Left ventricle myocardium inferior (tissue), 1 donor: ENCODE measurements at places on chromosomes 1 and 21.

- DNase-seq = no peak
- no peak overlapping the region for H3K4me3 ChIP-seq
- peaks cover 9% of the 10 kb centered on the region for H3K36me3 ChIP-seq
- no peaks in the 10 kb centered on the region for H3K27me3 ChIP-seq
- peaks cover 9% of the 10 kb centered on the region for H3K4me1 ChIP-seq
These were observed 6.1 kb downstream of the ACP6 start for GRCh38 chr1:147664206-147664605.

DNA sequence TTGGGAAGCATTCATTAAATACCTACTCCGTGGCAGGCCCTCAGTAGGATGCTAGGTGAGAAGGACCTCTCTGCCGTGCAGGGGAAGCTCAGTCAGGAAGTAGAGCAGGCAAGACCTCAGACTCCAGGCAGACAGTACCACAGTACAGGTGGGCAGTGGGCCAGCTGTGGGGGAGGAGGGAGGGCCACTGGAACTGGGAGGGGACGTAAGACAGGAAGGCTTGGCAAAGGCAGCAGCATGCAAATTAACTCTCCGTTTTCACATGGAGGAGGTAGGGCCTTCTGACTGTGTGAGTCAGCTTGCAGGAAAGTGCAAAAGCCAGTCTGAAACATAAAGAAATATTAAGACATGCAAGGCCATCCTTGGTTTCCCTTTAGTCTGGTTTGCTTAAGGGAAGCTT, 157.7 kb downstream of the TRIM33 start:
- H3K4me1 ChIP-seq = peaks cover 10% of the 10 kb centered on the region
- H3K4me3 ChIP-seq = no peak overlapping the region
- H3K36me3 ChIP-seq = no peaks in the 10 kb centered on the region

DNA sequence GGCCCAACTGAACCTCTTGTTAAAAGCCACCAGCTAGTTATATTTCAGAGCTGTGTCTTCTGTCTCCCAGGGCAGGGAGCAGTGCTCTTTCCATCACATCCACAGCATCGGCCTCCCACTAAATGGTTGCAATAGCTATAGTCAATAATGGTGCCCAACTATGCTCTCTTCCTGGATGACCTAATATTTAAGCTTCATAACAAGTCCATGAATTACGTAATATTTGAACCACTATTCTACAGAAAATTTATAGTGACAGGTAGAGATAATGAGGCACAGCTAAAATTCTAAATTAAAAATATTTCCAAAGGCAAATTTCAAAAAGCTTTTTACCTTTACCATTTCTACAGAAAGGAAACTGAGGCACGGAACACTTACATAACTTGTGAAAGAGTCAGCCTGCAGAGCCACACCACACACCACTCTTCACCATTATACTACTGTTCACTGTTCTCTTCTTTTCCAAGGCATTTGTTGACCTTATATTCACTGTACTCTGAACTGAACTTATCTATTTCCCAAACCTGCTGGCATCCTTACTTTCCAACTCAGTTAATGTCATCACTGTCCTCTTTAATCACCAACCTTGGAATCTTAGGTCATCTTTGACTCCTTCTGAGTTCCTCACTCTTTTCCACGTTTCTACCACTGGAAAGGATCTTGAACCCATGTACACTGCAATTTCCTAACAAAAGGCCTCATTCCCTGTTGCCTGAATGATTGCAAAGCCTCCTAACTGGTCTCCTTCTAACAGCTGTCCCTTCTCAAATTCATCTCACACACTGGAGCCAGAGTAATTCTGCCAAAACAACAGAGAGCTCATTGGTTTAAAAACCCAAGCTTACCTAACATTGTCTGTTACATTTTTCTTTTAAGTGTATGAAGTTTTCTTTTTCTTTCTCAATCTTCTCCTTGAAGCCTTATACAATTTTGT, 85.5 kb downstream of the DDAH1 start:
- no peak for DNase-seq
- no peak overlapping the region for H3K4me3 ChIP-seq
- H3K27me3 ChIP-seq = no peaks in the 10 kb centered on the region
- H3K4me1 ChIP-seq = peaks cover 6% of the 10 kb centered on the region

DNA sequence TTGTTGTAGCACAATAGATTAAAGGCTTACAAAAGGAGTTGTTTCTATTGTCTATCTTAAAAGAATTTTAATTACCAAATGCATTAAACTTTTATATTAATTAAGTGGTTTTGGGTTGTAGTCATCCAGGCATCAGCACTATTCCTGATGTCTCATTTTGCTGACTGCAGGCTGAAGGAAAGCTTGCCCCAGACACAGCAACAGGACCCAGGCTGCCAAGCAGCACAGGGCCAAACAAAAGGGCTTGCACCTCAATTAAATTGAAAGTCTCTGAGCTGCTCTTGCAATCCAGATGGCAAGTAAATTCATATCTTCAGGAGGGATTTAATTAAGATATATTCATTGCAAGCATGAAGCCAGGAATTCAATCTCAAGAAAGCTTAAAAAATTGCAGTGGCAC, 80.7 kb upstream of the CHODL start:
- H3K4me1 ChIP-seq = no peaks in the 10 kb centered on the region
- no peak overlapping the region for H3K27ac ChIP-seq
- no peak for DNase-seq
- H3K27me3 ChIP-seq = no peaks in the 10 kb centered on the region

GRCh38 chr1:66245691-66246090, 288.3 kb upstream of the SGIP1 start:
- no peak for DNase-seq
- H3K4me1 ChIP-seq = no peaks in the 10 kb centered on the region
- H3K36me3 ChIP-seq = no peaks in the 10 kb centered on the region
- no peak overlapping the region for H3K27ac ChIP-seq

DNA sequence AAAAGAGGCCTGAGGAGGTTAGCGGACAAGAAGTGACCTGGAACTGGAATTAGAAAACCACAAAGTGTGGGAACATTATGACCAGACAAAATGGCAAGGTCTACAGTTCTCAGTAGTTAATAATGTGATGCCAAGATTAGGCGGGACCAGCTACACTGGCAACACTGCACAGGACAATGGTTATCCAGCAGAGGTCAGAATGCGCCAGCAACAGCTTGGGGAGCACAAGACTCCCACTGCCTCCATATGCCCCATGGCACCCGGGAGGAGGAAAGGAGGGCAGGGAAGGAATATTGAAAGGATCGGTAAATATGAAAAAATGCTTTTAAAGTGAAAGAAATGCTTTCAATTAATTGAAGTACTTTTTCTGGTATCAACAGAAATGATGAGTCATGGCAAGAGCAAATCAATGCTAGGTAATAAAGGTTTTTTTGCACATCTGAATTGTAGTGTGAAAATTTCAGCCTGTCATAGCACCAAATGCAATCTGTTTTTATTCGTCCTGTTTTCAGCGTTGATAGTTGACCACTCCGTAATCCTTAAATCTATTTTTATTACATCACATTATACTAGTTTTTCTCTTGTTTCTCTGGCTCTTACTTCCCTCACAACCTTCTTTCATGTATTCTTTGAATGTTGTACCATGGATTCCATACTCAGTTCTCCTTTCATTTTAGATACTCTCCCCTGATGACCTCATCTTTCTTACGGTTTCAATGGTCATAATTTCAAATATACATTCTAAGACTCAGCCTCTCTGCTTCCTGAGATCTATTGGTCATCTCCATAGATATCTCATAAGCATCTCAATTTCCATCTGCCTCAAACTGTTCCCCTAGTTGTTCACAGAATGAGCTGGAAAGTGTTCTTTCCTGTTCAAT, 30.7 kb downstream of the VCAM1 start:
- H3K4me1 ChIP-seq = no peaks in the 10 kb centered on the region
- no peak for DNase-seq
- H3K36me3 ChIP-seq = no peaks in the 10 kb centered on the region
- no peak overlapping the region for H3K4me3 ChIP-seq

GRCh38 chr1:51768971-51769588, 109.4 kb downstream of the NRDC start:
- H3K4me1 ChIP-seq = peaks cover 4% of the 10 kb centered on the region
- no peak overlapping the region for H3K4me3 ChIP-seq
- H3K27ac ChIP-seq = peak overlapping the region; percentile 27
- H3K27me3 ChIP-seq = no peaks in the 10 kb centered on the region
- DNase-seq = no peak
- H3K36me3 ChIP-seq = peaks cover 60% of the 10 kb centered on the region

GRCh38 chr1:38525343-38526043, 334.1 kb downstream of the RRAGC start:
- no peak for DNase-seq
- H3K27me3 ChIP-seq = peaks cover 75% of the 10 kb centered on the region
- H3K4me3 ChIP-seq = no peak overlapping the region
- no peaks in the 10 kb centered on the region for H3K4me1 ChIP-seq
- H3K27ac ChIP-seq = no peak overlapping the region

DNA sequence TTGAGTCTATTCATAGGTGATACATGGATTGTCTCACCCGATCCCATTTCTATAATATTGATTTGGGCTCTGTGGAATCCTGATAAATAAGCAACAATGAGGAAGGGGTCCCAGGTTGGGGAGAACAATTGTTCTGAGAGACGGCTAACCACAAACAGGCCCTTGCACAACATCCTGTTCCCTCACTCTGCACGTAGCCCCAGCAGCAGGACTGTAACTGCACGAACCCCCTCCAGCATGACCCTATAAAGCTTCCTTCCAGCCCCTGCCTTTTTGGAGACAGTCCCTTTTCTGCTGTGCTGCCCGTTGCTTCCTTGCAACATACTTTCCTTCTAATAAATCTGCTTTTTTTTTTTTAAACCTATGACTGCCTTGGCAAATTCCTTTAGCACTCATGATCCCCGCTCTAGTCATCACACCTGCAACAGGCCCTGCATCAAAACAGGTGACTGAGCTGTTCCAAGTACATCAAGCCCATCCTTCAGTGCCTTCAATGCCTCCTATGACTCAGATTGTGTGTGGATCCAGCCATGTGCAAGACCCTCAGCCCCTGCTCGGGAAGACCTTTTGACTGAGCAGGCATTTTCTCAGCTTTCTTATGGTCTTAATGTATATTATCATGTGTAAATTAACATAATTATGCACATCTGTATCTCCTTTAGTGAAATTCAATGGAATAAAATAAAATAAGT, 63.7 kb upstream of the B3GALNT2 start:
- no peak for DNase-seq
- H3K27ac ChIP-seq = no peak overlapping the region
- H3K4me1 ChIP-seq = no peaks in the 10 kb centered on the region
- peaks cover 2% of the 10 kb centered on the region for H3K27me3 ChIP-seq
- no peaks in the 10 kb centered on the region for H3K36me3 ChIP-seq

GRCh38 chr1:200267458-200267857, 142.4 kb downstream of the ZNF281 start:
- H3K27ac ChIP-seq = no peak overlapping the region
- no peak overlapping the region for H3K4me3 ChIP-seq
- no peaks in the 10 kb centered on the region for H3K4me1 ChIP-seq
- H3K36me3 ChIP-seq = no peaks in the 10 kb centered on the region
- DNase-seq = no peak

- H3K27ac ChIP-seq = peak overlapping the region; percentile 94
- H3K4me1 ChIP-seq = peaks cover 67% of the 10 kb centered on the region
- peak overlapping the region; percentile 71 for H3K4me3 ChIP-seq
- no peak for DNase-seq
These were observed 10.5 kb downstream of the ATP5IF1 start for GRCh38 chr1:28246427-28246832.

GRCh38 chr1:60615666-60616065, 466.7 kb upstream of the NFIA start:
- H3K36me3 ChIP-seq = no peaks in the 10 kb centered on the region
- no peak overlapping the region for H3K27ac ChIP-seq
- DNase-seq = no peak
- no peaks in the 10 kb centered on the region for H3K27me3 ChIP-seq
- H3K4me1 ChIP-seq = peaks cover 3% of the 10 kb centered on the region

DNA sequence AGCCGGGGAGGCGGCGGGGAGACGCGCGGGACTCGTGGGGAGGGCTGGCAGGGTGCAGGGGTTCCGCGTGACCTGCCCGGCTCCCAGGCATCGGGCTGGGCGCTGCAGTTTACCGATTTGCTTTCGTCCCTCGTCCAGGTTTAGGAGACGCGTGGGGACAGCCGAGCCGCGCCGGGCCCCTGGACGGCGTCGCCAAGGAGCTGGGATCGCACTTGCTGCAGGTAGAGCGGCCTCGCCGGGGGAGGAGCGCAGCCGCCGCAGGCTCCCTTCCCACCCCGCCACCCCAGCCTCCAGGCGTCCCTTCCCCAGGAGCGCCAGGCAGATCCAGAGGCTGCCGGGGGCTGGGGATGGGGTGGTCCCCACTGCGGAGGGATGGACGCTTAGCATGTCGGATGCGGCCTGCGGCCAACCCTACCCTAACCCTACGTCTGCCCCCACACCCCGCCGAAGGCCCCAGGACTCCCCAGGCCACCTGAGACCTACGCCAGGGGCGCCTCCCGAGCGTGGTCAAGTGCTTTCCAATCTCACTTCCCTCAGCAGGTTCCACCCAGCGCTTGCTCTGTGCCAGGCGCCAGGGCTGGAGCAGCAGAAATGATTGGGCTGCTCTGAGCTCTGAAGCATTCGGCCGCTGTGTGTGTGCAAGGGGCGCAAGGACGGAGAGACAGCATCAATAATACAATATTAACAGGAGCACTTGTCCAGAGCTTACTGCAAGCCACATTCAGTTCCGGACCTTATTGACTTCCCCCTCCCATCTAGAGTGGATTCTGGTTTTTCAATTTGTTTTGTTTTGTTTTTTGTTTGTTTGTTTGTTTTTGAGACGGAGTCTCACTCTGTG, 10.3 kb downstream of the SIM2 start:
- no peaks in the 10 kb centered on the region for H3K36me3 ChIP-seq
- H3K4me1 ChIP-seq = peaks cover 63% of the 10 kb centered on the region
- H3K27ac ChIP-seq = no peak overlapping the region
- peaks cover 100% of the 10 kb centered on the region for H3K27me3 ChIP-seq

DNA sequence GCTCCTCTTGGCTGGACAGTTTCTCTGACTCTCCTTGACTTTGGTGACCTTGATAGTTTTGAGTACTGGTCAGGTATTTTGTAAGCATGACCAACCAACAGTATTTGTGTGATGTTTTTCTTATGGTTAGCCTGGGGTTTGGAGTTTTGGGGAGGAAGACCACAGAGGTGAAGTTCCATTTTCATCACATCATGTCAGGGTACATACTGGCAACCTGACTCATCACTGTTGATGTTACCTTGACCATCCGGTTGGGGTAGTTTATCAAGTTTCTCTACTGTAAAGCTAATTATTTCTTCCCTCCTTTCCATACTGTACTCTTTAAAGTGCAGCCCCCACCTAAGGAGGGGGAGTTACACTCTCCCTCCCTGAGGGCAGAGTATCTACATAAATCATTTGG, 13.4 kb downstream of the OSCP1 start:
- H3K36me3 ChIP-seq = peaks cover 17% of the 10 kb centered on the region
- H3K4me3 ChIP-seq = no peak overlapping the region
- H3K27ac ChIP-seq = no peak overlapping the region
- H3K4me1 ChIP-seq = no peaks in the 10 kb centered on the region
- H3K27me3 ChIP-seq = no peaks in the 10 kb centered on the region
